Upper lobe of right lung (tissue), 1 donor: ENCODE measurements at places on chromosomes 4 and X. TPM values are rescaled to one million over a fixed set of nuclear protein-coding genes. Genes with fewer than 3 reads are reported as not detected.

DNA sequence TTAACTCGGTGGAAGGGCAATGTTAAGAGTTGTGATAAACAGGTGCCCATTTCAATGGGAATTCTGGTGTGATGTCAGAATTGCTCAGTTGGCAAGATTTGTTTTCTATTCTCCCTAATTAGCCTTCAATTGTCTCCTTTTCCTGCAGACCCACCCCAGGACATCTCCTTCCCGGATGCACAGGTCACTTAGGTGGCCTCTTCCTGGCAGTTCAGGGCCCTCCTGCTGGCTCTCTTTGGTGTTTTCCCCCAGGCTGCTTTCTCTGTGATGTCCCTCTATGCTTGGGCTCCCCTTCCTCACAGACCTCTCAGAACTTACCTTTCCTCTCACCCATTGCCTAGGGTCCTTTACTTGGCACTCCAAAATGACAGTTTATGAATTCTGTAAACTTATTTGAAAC is 126.3 kb downstream of the GPAT3 start:
- DNase-seq = no peak

GRCh38 chr4:184937030-184937710 is 81.1 kb upstream of the HELT start:
- no peak for DNase-seq

GRCh38 chr4:188198982-188199792 is 59.9 kb downstream of the TRIML1 start:
- DNase-seq = no peak

- DNase-seq = no peak
Observed at GRCh38 chr4:183377491-183377890, 55.3 kb upstream of the CLDN24 start.

DNA sequence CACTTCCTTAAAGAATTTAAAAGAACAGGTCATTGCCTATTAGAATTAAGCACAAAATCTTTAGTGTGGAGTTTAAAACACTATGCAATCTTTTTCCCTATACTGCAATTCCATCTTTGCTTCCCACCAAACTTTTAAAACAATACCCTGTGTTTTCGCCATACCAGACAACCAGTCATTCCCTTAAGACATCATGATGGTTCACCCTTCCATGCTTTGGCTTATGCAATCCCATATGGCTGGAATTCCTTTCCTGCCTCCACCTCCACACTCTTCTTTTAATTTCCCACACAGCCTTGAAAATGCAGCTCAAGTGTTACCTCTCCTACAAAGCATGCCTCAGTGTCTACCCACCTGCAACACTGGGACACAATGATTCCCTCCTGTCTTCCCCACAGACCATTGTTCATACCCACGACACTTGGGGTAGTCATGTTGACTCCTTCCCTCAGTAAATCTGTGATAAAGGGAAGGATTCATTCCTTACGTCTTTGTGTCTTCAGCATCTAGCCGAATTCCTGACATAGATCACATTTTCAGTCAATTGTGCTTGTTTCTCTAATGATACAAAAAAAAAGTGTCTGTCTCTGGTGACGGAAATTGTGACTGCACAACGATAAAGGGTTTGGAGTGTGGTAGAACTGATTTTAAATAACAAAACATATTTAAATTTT is 166.3 kb downstream of the FNIP2 start:
- DNase-seq = no peak

The XK gene
- 1.6 TPM for total RNA-seq
